Activated CD4-positive, alpha-beta T cell treated with anti-CD3 and anti-CD28 coated beads, Interleukin-10, Interleukin-2, amounts not matched to agents 100 ng/mL and 50 ng/mL, durations not matched to agents 16 hours and 8 hours (primary cell): ENCODE measurements at places on chromosomes 7 and 10.

- DNase-seq, result no peak
Observed at GRCh38 chr7:35482231-35482630, 212.7 kb downstream of the HERPUD2 start.

- DNase-seq, result peak; percentile 97
Observed at GRCh38 chr7:1459512-1459892, 232 bp upstream of the MICALL2 start.

DNA sequence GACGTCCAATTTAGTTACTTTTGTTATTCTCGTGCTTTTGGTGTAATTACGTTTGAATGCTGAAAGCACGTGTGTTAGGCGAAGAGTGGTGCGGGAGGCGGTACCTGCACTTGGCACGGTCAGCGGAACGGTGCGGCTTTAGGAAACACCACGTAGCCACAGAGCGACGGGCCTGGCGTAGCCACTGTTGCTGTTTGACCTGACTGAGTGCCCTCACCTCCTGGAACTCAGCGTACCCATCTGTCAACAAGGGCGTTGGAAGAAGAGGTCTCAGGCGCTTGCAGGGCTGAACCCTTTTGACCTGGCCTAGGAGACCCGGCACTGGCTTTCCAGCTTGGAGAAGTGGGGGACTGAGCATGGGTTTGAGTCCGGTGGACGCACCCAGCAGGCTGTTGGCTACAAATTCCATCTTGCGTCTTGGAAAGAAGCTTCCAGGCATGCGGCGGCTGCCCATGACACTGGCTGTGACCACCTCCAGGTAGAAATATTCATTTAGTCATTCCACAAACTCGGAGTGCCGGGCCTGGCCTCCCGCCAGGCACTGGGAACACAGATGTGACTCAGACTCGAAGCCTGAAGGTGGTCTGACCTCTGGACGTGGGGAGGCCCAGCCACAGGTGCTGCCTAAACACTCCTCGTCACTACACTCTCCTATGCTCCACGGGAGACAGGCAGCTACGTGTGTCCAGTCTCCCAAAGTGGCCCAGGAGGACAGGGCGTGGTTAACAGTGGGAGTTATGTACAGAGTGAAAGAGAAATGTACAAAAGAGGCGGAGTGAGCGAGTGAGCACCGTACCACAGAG, 22.2 kb downstream of the FAM20C start:
- no peak for DNase-seq

DNA sequence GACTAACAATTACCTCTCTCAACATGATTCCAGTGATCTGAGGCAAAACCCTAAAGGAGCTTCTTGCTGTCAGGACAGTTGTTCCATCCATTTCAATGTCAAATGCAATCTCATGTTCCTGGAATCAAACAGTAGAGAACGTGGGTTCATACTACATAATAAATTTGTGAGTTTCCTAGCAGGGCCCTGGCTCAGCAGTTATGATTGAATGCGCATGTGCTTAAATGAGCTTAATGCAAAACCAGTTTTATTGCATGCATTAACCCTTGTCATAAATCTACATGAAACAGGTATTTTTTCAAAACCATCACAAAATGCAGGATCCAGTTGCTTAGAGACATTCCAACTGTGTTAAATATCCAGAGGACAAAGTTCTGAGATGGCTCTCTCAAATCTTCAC, 225.4 kb upstream of the TMEM72 start:
- no peak for DNase-seq

DNA sequence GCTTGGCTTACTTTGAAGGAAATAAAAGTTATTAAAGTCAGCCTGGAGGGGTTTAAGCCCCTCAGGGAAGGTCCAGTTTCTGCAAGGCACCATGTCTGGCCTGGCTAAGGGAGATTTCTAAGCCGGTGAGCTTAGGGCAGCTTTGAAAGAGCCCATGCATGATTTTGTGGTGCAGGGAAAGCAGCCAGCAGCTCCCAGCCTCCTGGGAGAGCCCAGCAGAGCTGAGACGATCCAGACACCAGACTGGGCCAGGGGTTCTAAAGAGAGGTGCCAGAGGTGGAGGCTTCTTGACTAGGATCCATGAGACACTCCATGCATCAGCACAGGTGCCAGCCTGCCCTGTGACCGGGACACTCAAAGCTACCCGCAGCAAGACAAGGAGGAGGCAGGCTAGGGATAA, 59.6 kb upstream of the MKX start:
- no peak for DNase-seq

- peak; percentile 28 for DNase-seq
Observed at GRCh38 chr7:20798081-20798693, 11.5 kb upstream of the SP8 start.

- no peak for DNase-seq
Observed at GRCh38 chr7:136063326-136063666, 86.1 kb upstream of the MTPN start.

GRCh38 chr10:101816913-101817336, 1.3 kb downstream of the OGA start:
- DNase-seq, result peak; percentile 45

DNA sequence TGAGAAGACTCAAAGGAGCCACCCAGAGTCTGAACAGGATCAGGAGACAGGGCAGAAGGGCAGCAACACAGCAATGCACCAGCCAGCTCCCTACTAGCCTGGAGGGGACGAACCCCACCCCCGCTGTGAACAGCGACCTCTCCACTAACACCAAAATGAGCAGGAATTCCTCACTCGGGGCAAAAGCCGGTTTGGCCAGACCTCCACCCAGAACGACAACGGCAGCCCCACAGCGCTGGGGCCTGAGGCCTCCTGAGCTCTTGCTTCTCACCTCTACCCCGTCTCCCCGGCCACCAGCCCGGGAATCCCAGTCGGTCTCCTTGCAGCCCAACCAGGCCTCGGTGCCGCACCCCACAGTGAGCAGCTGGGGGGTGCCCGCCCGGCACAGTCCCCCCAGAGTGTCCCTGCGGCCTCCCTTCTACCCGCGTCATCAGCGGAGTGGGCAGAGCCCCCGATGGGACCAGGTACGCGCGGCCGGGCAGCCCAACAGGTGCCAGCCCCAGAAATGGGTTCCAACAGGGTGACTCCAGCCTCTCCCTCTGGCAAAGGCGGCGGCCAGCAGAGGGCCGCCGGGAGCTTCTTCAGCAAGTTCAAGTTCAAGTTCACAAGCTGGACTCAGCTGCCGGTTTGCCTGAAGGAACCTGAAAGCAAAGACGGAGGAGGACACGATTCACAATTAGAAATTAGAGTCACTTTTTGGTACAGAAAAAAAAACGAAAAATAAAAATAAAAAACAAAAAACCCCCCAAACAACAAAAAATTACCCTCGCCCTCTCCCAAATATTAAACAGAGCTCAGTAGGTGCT, 129.0 kb downstream of the MARCHF5 start:
- peak; percentile 12 for DNase-seq

DNA sequence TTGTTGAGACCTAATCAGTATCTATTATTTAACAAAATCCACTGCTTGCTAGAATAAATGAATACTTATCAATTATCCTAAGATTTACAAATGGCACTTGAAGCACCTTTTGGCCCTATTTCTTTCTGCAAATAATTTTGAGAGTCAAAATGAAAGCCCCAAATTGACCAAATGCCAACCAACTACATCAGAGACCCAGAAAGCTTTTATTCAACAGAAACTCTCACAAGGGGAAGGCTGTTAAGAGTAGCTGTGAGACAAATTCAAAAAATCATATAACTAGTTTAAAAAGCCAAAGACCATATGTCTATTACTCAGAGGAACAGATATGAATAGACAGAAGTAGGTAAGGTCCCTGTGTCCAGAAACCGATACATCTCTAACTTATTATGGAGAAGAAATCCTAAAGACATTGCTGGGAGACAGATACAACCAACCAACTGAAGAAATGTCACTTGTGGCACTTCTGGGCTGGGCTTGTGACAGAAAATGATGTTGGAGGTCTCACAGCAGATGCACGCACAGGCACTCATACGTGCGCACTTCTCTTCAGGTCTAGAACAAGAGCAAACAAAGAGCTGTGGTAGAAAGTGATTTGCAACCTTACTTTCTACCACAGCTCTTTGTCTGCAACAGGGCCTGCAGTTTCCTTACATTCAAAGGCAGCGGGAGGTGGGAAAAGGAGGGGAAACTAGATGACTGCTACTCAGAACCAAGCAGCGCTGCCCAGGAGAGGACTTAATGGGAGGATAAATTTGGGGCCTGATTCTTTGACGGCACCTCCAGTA, 58.6 kb upstream of the KCNIP2 start:
- no peak for DNase-seq

DNA sequence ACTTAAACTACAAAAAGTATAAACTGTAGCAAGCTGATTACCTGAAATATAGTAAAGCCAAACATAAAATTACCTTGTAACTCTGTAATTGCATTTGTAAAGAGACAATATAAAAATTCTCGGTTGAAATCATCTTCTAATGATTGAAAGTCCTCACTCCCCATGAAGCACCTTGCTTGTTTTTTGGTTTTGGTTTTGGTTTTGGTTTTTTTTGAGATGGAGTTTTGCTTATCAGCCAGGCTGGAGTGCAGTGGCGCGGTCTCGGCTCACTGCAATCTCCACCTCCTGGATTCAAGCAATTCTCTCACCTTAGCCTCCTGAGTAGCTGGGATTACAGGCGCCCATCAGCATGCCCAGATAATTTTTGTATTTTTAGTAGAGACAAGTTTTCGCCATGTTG, 33.9 kb upstream of the GPR37 start:
- DNase-seq, result no peak

DNA sequence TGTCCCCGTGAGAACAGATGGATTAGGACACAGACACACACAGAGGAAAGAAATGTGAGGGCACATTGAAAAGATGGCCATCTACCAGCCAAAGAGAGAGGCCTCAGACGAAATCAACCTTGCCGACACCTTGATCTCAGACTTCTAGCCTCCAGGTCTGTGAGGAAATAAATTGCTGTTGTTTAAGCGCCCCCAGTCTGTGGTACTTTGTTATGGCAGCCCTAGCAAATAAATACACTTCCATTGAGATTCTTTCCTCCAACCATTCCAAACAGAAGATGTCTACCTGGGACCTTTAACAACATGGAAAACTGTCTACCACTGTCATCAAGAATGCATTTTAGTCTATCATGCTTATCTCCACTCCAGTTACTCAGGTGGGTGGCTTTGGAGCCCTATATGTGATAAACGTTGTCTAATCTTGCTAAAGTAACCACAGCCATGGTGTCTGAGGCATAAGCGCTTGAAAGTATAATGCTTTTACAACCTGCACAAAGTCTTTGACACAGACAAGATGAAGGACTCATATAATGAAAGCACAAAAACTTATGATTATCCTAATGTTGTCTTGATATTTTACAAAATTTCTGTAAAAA, 244.3 kb downstream of the MTERF1 start:
- peak; percentile 9 for DNase-seq

DNA sequence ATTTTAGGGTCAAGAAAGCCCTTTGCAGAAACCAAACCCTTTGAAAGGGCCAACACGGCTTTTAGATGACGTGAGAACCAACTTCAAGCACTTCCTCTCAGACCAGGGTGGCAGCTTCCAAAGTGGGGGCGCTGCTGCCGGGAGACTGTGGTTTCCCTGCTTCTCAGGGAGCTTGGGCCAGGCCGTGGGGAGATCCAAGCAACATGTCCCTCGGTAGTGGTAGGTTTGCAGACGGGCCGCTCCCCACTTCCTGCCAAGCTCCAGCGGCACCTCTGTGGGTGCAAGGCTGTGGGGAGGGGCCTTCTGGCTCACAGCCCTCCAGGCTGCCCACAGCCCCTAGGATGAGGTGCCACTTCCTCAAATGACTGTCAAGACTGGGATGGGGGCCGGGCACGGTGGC, 132.4 kb downstream of the FAM53B start:
- DNase-seq, result peak; percentile 61

- DNase-seq, result no peak
Observed at GRCh38 chr7:128833148-128833945, 3.1 kb downstream of the FLNC start.

DNA sequence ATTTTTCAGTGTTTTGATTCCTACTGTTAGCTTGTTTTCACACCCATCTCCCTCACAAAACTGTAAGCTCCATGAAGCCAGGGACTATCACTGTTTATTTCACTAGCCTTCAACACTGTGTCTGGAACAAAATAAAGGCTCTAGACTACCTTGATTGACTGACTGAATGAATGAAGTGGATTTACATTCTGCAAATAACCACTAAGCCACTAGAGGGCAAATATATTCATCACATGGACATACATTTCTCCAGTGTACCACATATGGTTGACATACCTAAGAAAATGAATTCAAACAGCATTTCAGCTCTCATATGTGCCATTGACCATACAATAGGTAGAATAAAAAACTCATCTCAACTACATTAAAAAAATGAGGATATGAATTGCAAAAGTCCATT, 185.9 kb downstream of the RAB11FIP2 start:
- no peak for DNase-seq

DNA sequence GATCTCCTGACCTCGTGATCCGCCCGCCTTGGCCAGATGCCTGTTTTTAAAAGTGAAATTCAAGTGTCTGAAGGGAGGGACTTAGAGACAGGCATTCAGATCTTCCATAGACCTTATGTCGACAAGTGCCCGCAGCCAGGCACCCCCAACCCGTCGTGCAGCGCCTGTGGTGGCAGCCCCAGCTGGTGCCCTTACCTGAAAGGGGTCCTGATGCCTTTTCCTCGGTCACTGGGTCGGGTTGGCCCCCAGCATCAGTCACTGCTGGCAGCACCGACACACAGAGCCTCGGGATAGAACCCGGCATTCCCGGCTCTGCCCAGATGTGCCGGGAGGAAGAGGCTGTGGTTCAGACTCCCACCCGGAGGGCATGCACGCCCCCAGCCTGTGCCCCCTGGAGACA, 23.3 kb downstream of the LRRC27 start:
- DNase-seq, result no peak

- peak; percentile 11 for DNase-seq
Observed at GRCh38 chr7:115910541-115911164, 119.9 kb downstream of the TFEC start.

DNA sequence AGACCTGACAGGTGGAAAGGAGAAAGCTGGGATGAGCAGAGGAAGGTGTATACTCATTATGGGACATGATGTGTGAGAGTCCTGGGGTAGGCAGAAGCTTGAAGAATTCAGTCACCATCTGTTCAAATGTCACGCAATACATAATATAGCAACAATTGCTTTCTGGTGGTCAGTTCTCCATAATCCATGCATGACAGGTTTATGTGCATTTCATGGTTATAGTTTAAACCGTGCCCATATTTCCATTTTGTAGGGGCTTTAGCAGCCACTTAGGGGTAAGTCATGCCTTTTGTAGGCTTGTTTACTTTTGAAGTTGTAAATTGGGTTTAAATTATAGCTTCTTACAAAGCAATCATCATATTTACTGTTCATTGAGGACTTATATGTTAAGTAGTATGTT, 158.8 kb downstream of the NXPH1 start:
- DNase-seq, result no peak

GRCh38 chr7:95436407-95436806, 1.6 kb upstream of the PON2 start:
- no peak for DNase-seq
